ENCODE measurements at places on chromosomes 5 and 9. TPM values are rescaled to one million over a fixed set of nuclear protein-coding genes. Genes with fewer than 3 reads are reported as not detected.

- DNase-seq, result peak; percentile 85
Observed at GRCh38 chr5:134524826-134525682, at the start of gene JADE2. Gene JADE2, plus strand, starts transcription at chr5:134525670. Its CDS starts 10,188 bp downstream, at chr5:134535858.

The PCSK1 gene
- not detected for total RNA-seq

- DNase-seq, result no peak
Observed at GRCh38 chr5:35575578-35575977, 42.1 kb upstream of the SPEF2 start.

- DNase-seq, result no peak
Observed at GRCh38 chr9:22813529-22813928, 366.9 kb downstream of the DMRTA1 start.

The OR4F3 gene
- total RNA-seq, result not detected

The IFNA10 gene
- total RNA-seq, result not detected

DNA sequence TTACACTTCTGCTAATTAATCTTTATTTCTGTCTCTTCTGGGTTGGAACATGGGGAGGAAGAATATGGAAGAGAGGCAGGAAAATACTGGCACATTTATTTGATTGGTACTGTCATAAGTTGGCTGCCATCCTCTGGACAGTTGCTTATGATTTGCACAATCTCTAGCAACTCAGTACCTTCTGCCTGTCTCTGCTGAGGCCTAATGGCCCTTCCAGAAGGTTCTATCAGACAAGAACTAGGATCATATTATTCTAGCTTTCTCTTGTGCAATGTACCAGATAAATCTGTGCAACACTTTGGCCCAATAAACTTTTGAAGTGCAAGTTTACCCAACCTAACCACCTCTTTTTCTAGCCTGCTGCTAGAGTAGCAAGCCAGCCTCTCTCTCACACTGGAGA is 335.0 kb downstream of the ARRDC3 start:
- DNase-seq, result no peak

GRCh38 chr9:3007326-3007725 is 163.4 kb upstream of the PUM3 start:
- DNase-seq, result peak; percentile 44

DNA sequence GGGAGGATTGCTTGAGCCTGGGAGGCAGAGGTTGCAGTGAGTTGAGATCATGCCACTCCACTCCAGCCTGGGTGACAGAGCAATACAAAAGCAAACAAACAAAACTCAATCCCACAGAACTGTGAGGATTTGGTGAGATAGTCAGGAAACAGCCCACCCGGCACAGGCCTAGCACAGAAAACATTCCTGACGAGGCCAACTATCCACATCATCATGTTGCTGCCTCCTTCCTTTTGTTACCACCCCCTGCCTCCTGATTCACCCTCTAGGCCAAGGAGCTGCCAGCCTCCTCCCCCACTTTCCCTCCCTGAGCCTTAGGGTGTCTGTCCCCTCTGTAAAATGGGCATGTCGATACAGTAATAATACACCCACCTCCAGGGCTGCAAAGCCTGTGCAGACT is 39.0 kb downstream of the STK10 start:
- DNase-seq, result no peak

The QRFP gene
- not detected for total RNA-seq

The LAMC3 gene
- not detected for total RNA-seq

GRCh38 chr5:134577796-134578577 is 52.5 kb downstream of the JADE2 start:
- peak; percentile 88 for DNase-seq

DNA sequence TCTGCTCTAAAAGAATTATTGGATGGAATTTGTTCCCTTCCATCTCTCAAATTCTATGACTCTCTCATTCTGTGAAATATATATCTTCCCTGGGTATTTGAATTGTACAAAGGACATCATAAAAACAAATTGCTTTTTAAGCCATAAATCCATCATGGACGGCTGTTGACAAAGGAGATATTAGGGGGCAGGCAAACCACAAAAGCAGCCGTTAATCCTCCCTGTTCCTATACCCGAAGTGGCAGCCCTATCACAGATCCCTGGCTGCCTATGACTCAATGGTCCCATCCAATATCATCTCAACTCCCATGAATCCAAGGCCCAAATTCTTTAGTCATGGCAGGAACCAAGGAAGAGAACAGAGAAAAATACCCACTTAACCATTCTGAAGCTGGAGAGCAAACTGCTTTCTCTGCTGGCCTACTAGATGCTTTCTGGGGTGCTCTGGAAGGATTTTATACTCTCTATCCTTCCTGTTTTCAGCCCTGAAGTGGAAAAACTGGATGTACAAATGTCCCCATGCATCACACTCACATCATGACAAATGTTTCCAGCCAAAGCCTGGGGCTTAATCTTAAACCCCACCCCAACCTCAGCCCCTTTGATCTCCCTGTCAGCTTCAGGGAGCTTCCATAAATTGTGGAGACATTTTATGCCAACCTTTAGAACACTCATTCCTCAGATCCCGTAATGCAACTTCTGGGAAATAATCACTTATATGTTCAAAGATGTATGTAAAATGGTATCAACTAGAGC is 59.5 kb downstream of the FAM114A2 start:
- no peak for DNase-seq

DNA sequence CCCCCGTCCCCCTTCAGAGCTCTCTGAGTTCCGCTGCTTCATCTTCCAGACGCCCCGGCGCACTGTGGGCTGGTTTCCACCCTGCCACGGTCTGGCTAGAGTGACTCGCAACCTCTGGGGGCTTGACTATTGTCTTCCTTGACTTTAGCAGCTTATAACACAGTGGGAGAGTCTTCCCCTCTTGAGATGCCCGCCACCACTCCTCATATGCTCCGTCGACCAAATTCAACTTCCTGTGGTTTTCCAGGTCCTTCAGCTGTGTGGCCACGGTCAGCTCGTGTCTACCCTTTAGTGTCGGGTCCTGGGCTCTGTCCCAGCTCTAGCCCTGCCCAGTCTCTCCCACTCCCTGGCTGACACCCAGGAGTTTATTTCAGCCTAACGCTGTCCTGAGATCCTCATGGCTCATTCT is 28.2 kb upstream of the NCS1 start:
- no peak for DNase-seq

The FREM1 gene
- total RNA-seq, result not detected

GRCh38 chr9:134605351-134605965 is 36.1 kb upstream of the COL5A1 start:
- DNase-seq, result no peak

GRCh38 chr9:14365670-14366069 is 51.7 kb upstream of the NFIB start:
- no peak for DNase-seq

The TRAF1 gene
- total RNA-seq, result 1.5 TPM

GRCh38 chr5:91910655-91911054 is 527.5 kb upstream of the ARRDC3 start:
- no peak for DNase-seq

GRCh38 chr9:94805585-94805984 is 79.1 kb downstream of the AOPEP start:
- DNase-seq, result peak; percentile 75

The FYB1 gene
- 42.8 TPM for total RNA-seq

The DMRT3 gene
- total RNA-seq, result not detected

- DNase-seq, result no peak
Observed at GRCh38 chr5:176653401-176654385, 6.4 kb downstream of the TSPAN17 start.

The PFN3 gene
- total RNA-seq, result not detected

The CNTNAP3 gene
- 6.3 TPM for total RNA-seq

- DNase-seq, result no peak
Observed at GRCh38 chr5:149383399-149383798, 4.3 kb upstream of the IL17B start.

DNA sequence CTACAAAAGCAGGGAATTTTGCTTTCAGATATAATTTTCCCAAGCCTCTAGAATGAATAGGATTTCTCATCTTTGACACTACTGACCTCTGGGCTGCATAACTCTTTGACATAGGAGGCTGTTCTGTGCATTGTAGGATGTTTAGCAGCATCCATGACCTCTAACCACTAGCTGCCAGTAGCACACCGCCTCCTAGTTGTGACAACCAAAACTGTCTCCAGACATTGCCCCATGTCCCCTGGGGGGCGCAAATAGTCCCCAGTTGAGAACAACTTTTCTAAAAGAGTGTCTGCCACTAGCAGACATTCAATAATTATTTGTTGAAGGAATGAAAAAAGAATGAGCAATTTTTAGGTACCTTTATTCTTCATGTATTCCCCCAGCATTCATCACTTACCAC is 51.8 kb downstream of the POU4F3 start:
- peak; percentile 16 for DNase-seq

The GPX3 gene
- not detected for total RNA-seq

The C9 gene
- not detected for total RNA-seq

GRCh38 chr5:15524712-15525111 is 24.7 kb downstream of the FBXL7 start:
- DNase-seq, result no peak

DNA sequence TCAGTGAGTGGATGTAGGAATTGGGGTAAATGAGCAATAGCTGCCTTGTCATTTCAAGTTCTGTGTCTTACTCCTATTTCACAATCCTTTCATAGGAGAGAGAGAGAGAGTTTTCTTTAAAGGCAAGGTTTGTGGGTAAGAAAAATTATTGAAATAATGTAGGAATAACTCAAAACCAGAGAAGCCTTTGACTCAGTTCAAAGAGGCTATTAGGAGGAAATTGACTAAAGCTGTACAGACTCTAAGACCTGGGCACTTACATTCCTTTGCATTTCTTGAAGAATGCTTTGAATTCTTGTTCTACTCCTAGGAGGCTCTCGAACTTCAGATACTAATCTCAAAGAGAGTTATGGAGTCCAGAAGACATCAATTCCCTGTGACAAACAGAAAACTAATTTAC is 257.1 kb downstream of the FBXL7 start:
- no peak for DNase-seq

- DNase-seq, result peak; percentile 84
Observed at GRCh38 chr5:77645158-77645994, 6.9 kb upstream of the OTP start.

The GDF9 gene
- 0.94 TPM for total RNA-seq

GRCh38 chr5:133697536-133698258 is 85.4 kb upstream of the FSTL4 start:
- no peak for DNase-seq
